ENCODE measurements at places on chromosomes 11 and 22.

DNA sequence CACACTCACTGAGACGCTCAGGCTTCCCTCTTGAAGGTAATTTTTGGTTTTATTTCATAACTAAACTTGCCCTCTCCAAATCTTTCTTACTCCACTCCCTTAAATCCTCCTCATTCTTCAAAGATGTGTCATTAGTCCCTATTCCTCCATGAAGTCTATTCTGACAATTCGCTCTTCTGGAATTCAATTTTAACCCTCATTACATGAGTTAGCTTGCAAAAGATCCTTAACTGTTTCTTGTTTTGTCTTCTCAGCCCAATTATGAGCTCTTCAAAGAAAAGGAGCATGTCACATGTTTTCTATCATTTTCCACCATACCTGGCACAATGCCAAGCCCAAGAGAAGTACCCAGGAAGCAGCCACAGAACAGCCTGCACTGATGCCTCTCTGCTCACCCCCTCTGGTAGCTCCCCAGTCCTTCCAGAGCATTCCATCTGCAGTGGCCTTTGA, 13.0 kb downstream of the GALNT18 start:
- no peak for DNase-seq

DNA sequence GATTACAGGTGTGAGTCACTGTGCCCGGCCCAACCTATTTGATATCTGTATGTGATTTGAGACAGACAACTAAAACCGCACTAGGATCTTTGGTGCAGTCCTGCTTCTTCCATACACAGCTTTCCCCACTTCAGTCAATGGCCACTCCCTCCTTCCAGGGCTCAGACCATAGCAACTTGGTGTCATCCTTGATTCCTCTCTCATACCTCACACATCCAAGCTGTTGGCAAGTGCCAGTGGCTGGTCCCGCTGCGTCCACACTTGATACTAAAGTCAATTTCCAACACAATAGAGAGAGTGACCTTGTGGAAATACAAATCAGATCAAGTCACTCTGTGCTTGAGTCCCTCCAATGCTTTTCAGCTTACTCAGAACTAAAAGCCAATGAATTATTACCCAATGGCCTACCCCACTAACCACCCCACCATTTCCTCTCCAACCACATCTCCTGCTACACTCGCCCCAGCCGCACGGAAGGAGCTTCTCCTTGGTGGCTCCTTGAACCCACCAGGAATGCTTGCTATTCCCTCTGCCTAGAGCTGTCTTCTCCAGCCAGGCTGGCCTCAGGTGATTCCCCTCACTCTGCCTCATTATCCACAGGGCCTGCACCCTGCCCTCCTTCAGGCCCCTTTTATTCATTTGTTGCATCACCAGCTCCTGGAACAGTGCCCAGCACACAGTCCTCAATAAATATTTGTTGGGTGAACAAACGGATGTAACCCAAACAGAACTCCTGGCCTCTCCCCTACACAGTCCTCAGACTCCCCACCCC, 12.9 kb downstream of the ABTB2 start:
- DNase-seq: no peak

DNA sequence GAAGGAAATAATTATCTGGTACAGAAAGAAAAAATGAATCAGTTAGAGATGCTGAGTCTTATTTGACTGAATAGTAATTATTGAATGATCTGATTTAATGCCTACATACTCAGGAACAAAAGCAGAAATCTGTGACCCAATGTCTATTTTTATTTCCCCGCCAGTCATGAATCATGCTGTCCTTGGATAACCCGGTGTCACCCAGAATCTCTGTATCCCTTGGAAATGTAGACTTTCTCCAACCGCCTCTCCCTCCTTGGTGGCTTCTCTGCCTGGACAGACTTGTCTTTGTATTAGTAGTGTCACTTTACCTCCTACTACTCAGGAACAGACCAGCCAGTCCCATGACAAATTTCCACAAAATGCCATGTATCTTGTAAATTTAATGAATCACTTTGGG, 173.3 kb upstream of the PDGFD start:
- DNase-seq: no peak

DNA sequence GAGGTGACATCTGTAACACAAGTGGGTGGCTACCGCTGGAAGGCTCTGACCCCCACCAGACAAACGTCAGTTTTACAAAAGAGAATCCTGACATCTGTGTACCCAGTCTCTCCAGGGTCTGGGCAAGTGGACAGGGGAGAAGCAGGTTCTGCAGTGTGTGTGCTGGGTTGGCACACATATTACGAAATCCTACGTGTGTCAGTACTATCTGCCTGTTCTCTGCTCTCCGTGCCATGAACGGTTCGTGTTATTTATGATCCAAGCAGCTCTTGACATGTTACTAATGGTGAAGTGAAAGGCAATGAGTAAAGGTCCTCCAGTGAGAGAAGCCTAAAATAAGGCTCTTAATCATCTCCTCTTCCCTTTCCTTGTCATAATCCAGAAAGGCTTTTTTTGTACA, 201.5 kb upstream of the MTMR2 start:
- no peak for DNase-seq
